ENCODE measurements at places on chromosomes 13 and 19. TPM values are rescaled to one million over a fixed set of nuclear protein-coding genes. Genes with fewer than 3 reads are reported as not detected.

- H3K4me3 ChIP-seq = no peak overlapping the region
- no peaks in the 10 kb centered on the region for H3K4me1 ChIP-seq
- no peak overlapping the region for H3K27ac ChIP-seq
- peaks cover 10% of the 10 kb centered on the region for H3K36me3 ChIP-seq
- no peak for DNase-seq
These were observed 11.3 kb downstream of the IQCN start for GRCh38 chr19:18262917-18263316.

GRCh38 chr19:19643158-19644053, at the start of gene GMIP:
Gene GMIP, minus strand, starts transcription at chr19:19643657. Its CDS starts 128 bp downstream, at chr19:19643529.
- H3K27me3 ChIP-seq = no peaks in the 10 kb centered on the region
- peak within 1 kb of the TSS; percentile 62 for H3K4me3 ChIP-seq
- DNase-seq = peak; percentile 66
- peaks cover 9% of the 10 kb centered on the region for H3K36me3 ChIP-seq
- peak within 1 kb of the TSS; percentile 51 for H3K27ac ChIP-seq

GRCh38 chr19:40663695-40664692, 26.5 kb downstream of the NUMBL start:
- H3K27me3 ChIP-seq = no peaks in the 10 kb centered on the region
- H3K27ac ChIP-seq = peak overlapping the region; percentile 81
- no peaks in the 10 kb centered on the region for H3K4me1 ChIP-seq
- no peaks in the 10 kb centered on the region for H3K36me3 ChIP-seq

GRCh38 chr19:30559446-30559845, 187.3 kb downstream of the ZNF536 start:
- H3K4me3 ChIP-seq = no peak overlapping the region
- H3K4me1 ChIP-seq = peaks cover 2% of the 10 kb centered on the region
- DNase-seq = no peak
- H3K36me3 ChIP-seq = no peaks in the 10 kb centered on the region

- H3K27ac ChIP-seq = no peak overlapping the region
- no peak for DNase-seq
- no peaks in the 10 kb centered on the region for H3K36me3 ChIP-seq
- H3K4me1 ChIP-seq = no peaks in the 10 kb centered on the region
These were observed 15.0 kb downstream of the TMTC4 start for GRCh38 chr13:100659578-100659977.

GRCh38 chr13:31775686-31776085, 36.4 kb downstream of the RXFP2 start:
- H3K27ac ChIP-seq = no peak overlapping the region
- peaks cover 2% of the 10 kb centered on the region for H3K27me3 ChIP-seq
- DNase-seq = no peak
- H3K4me3 ChIP-seq = no peak overlapping the region
- no peaks in the 10 kb centered on the region for H3K4me1 ChIP-seq

DNA sequence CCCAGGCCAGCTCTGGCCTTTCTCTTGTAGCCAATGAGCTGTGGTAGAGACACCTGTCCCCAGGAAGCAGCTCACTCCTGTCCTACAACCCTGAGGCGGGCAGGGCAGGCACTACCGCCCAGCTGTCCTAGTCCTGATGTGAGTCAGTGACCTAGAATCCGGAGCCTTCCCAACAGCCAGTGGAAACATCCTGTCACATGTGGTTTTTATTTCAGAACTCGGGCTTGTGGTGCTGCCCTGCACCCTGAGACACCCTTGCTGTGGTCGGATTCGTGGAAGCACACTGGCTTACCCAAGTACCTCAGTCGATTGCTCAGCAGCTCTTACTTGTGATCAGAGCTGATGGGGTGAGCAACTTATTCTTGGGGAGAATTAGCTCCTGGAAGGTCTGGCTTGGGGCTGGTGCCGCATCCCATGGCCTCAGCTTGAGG, 83.6 kb upstream of the ARHGEF7 start:
- no peaks in the 10 kb centered on the region for H3K36me3 ChIP-seq
- H3K27me3 ChIP-seq = no peaks in the 10 kb centered on the region
- no peak for DNase-seq
- H3K27ac ChIP-seq = no peak overlapping the region
- no peaks in the 10 kb centered on the region for H3K4me1 ChIP-seq

- no peaks in the 10 kb centered on the region for H3K36me3 ChIP-seq
- no peaks in the 10 kb centered on the region for H3K27me3 ChIP-seq
- H3K4me3 ChIP-seq = no peak overlapping the region
- no peak for DNase-seq
- H3K4me1 ChIP-seq = no peaks in the 10 kb centered on the region
- no peak overlapping the region for H3K27ac ChIP-seq
These were observed 4.3 kb upstream of the RLN3 start for GRCh38 chr19:14023404-14024235.

DNA sequence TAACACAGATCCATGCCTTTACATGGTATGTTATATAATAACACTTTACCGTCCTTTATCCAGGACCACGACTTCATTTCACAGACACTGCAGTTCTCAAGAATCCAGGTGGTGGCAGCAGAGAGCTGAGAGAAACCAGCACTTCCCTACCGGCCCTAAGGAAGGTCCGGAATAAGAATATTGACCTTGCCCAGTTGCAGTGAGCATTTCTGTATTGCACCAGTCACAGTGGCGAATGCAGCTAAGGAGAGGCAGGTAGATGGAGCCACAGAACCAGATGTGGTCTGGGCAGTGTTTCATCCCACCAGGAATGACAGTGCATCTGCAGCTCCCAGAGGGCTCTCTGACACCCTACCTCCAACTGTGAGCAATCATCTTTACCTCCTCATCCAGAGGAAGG, 44.6 kb downstream of the ZNF787 start:
- H3K4me3 ChIP-seq = no peak overlapping the region
- H3K27me3 ChIP-seq = no peaks in the 10 kb centered on the region
- no peaks in the 10 kb centered on the region for H3K4me1 ChIP-seq

- DNase-seq = peak; percentile 36
- no peaks in the 10 kb centered on the region for H3K27me3 ChIP-seq
- H3K36me3 ChIP-seq = no peaks in the 10 kb centered on the region
- peaks cover 25% of the 10 kb centered on the region for H3K4me1 ChIP-seq
- H3K4me3 ChIP-seq = no peak overlapping the region
These were observed 15.9 kb upstream of the SLC35E1 start for GRCh38 chr19:16587833-16588823.

GRCh38 chr13:111115965-111116521, 933 bp downstream of the ARHGEF7 start:
- H3K36me3 ChIP-seq = no peaks in the 10 kb centered on the region
- H3K4me1 ChIP-seq = no peaks in the 10 kb centered on the region
- H3K27me3 ChIP-seq = no peaks in the 10 kb centered on the region
- DNase-seq = no peak
- peak overlapping the region; percentile 50 for H3K4me3 ChIP-seq

DNA sequence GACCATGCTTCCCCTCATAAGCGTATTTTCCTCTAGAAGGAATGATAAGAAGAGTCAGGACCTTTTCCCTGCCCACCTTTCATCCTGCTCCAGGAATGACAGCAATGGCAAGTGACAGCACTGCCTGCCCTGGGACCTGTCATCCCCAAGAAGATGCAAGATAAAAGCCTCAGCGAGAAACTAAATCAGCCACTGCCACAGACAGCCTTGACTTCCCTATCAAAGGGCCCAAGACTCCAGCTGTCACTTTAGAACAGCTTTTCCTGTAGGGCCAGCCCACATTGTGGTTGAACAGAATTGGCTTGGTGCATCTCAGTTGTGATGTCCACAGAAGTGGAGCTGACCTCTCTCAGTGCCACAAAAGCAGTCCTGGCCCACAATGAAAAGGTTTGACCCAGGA, 1.1 kb downstream of the RAB8A start:
- H3K4me1 ChIP-seq = peaks cover 5% of the 10 kb centered on the region
- H3K36me3 ChIP-seq = no peaks in the 10 kb centered on the region
- no peaks in the 10 kb centered on the region for H3K27me3 ChIP-seq
- no peak for DNase-seq
- H3K4me3 ChIP-seq = no peak overlapping the region

DNA sequence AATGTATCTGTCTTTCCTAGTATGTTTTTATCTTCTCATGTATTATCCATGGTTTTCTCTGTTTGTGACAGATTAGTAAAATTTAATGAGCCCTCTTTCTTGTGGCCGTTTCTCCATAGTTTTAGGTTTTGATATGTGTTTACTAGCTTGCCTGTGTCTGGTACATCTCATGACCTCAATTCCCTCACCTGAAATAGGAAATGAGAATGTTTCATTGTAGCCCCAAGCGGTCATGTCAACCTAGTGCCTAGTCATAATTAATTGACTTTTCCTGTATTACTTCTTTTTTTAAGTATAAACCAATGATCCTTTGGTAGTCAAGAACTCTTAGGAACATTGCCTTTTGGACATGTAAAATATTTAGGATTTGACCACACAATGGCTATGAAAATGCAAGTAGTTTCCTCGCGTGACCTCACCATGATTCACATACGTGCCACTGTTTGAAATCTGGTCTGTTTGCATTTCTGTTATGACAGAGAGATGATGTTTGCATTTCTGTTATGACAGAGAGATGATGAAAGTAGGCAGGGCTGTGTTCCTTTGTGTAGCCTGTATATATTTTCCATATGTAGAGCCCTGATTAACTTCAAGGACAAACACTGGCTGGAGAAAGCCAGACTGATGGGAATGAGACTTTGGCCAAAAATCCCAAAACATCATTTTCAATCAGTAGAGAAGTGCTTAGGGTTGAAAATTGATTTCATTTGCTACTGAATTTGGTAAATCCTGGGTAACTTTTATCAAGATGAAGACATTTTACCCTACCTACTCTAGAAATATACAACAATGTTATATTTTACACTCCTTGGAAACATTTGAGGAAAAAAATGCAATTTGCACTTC, 104.8 kb downstream of the TNFRSF19 start:
- no peaks in the 10 kb centered on the region for H3K27me3 ChIP-seq
- no peaks in the 10 kb centered on the region for H3K4me1 ChIP-seq
- no peak overlapping the region for H3K4me3 ChIP-seq
- no peak for DNase-seq
- no peak overlapping the region for H3K27ac ChIP-seq

- no peak overlapping the region for H3K27ac ChIP-seq
- no peaks in the 10 kb centered on the region for H3K36me3 ChIP-seq
- H3K27me3 ChIP-seq = no peaks in the 10 kb centered on the region
- no peak for DNase-seq
These were observed 85.7 kb downstream of the FOXO1 start for GRCh38 chr13:40580566-40581276.

- no peaks in the 10 kb centered on the region for H3K36me3 ChIP-seq
- no peak overlapping the region for H3K4me3 ChIP-seq
- DNase-seq = no peak
- H3K27ac ChIP-seq = no peak overlapping the region
- no peaks in the 10 kb centered on the region for H3K27me3 ChIP-seq
- H3K4me1 ChIP-seq = no peaks in the 10 kb centered on the region
These were observed 197.4 kb downstream of the RGCC start for GRCh38 chr13:41654796-41655195.

GRCh38 chr13:48560657-48561337, 27.9 kb upstream of the RCBTB2 start:
- no peak overlapping the region for H3K27ac ChIP-seq
- H3K36me3 ChIP-seq = no peaks in the 10 kb centered on the region
- no peak overlapping the region for H3K4me3 ChIP-seq
- DNase-seq = no peak
- H3K4me1 ChIP-seq = no peaks in the 10 kb centered on the region

DNA sequence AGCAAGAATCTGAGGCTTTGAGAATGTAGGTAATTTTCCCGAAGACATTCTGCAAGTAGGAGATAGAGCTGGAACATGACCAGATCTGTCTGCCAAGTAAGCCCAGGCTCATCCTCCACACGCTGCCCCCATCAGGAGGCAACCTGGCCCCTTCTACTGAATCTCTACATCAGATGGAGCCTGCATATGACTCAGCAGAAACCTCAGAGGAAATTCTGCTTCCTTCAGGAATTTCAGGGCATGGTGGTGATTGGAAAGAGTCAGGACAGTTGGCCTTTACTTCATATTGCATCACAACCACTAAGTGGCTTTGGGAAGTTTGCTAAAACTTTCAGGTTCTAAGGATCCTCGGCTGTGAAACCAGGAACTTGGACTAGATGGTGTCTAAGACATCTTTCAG, 85.2 kb downstream of the LRRC63 start:
- H3K27ac ChIP-seq = no peak overlapping the region
- peaks cover 4% of the 10 kb centered on the region for H3K4me1 ChIP-seq
- DNase-seq = no peak
- H3K4me3 ChIP-seq = no peak overlapping the region
- H3K36me3 ChIP-seq = no peaks in the 10 kb centered on the region
- H3K27me3 ChIP-seq = no peaks in the 10 kb centered on the region

DNA sequence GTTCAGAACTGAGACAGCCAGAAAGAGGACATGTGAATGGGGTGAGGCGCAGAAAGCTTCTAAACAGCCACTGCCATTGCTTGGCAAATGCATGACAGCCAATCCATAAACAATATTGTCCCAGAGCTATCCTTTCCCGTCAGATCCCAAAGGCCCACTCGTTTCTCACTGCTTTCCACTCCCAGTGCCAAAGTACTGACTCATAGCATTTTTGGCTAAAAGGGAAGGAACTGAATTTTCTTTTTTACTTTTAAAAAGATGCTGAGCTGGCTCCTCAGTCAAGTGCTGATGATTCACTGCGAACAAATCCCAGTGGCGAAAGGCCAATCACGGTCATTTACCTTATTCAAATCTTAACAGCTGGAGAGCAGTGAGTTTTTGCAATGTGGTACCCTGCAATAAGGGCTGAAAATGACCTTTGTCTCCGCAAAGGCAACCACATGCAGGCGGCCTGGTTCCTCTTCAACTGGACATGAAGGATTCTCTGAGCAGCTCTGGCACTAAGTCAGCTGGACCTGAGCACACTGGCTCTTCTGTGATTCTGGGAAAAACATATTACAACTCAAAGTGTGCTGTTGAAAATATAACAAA, 151.7 kb downstream of the DCLK1 start:
- H3K36me3 ChIP-seq = no peaks in the 10 kb centered on the region
- no peak for DNase-seq
- no peak overlapping the region for H3K4me3 ChIP-seq
- no peak overlapping the region for H3K27ac ChIP-seq
- no peaks in the 10 kb centered on the region for H3K4me1 ChIP-seq

GRCh38 chr13:25210842-25211569, 38.9 kb upstream of the AMER2 start:
- H3K4me1 ChIP-seq = no peaks in the 10 kb centered on the region
- DNase-seq = no peak
- H3K27ac ChIP-seq = no peak overlapping the region
- H3K4me3 ChIP-seq = no peak overlapping the region
- H3K36me3 ChIP-seq = no peaks in the 10 kb centered on the region
- no peaks in the 10 kb centered on the region for H3K27me3 ChIP-seq

GRCh38 chr13:102091231-102091630, 310.6 kb downstream of the FGF14 start:
- no peak for DNase-seq
- H3K27ac ChIP-seq = no peak overlapping the region
- no peaks in the 10 kb centered on the region for H3K36me3 ChIP-seq
- H3K4me1 ChIP-seq = no peaks in the 10 kb centered on the region
- H3K4me3 ChIP-seq = no peak overlapping the region

Gene PRR36
- total RNA-seq = 4.2 TPM

Gene ZNF135
- total RNA-seq = 13.4 TPM

Gene DZIP1
- total RNA-seq = 19.0 TPM

Gene ADGRE3
- total RNA-seq = 0.80 TPM

Gene PTGIR
- total RNA-seq = not detected

Gene ZNF534
- total RNA-seq = 0.09 TPM

Gene INSR
- 51.2 TPM for total RNA-seq

Gene FPR1
- 0.77 TPM for total RNA-seq

Gene PRODH2
- total RNA-seq = not detected
